ENCODE measurements at places on chromosomes 5 and 9.

GRCh38 chr9:8252445-8252844 lies 452.9 kb upstream of the DMAC1 start:
- DNase-seq = no peak

GRCh38 chr9:95250462-95251221 lies 66.9 kb downstream of the FANCC start:
- peak; percentile 35 for DNase-seq

DNA sequence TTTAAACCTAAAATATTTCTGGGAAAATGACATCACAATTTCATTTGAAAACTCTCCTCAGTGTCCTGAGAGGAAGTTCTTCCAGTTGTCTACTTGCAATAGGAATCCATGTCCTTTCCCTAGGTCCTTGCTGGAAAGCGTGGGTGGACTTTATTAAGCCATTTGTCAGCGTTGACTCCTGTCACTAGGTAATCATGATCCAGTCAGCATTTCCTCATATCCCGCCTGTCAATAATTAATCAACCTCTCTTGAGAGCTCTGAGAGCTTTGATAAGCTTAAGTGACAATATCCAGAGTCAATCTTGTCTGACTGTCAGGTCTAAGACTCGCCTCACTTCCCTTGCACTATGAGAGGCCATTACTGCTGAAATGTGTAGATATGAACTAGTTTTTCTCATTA lies 107.2 kb upstream of the SLIT3 start:
- no peak for DNase-seq

DNA sequence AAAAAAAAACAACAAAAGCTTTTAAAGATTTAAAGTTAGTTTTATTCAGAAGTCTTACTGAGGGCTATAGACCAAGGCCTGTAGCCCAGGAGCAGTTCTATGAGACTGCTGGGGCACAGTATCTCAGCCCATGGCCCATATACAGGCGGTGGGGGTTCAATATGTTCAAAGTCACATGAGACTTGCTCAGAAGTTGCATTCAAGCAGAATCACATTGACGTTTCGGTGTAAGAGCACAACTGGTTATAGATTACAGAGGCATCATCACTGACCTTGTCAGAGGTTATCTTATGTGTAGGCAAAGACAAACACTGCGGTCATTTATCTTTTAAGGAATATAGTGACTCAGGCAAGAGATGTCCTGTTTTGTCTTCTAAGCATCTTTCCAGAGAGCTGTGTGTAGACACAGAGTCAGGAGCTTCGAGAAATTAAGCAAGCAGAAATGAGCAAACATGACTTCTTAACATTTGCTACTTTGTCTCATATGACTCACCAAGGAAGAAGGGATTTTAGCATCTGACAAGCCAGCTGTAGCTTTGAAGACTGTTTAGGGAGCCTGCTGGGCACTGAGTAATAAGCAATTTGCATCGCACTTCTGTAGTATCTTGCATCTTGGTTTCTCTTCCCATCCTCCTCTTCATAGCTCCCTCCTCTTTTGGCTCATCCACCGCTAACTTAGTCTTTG lies 12.9 kb upstream of the F2RL1 start:
- peak; percentile 21 for DNase-seq

GRCh38 chr5:174798551-174798951 lies 74.2 kb downstream of the MSX2 start:
- no peak for DNase-seq

DNA sequence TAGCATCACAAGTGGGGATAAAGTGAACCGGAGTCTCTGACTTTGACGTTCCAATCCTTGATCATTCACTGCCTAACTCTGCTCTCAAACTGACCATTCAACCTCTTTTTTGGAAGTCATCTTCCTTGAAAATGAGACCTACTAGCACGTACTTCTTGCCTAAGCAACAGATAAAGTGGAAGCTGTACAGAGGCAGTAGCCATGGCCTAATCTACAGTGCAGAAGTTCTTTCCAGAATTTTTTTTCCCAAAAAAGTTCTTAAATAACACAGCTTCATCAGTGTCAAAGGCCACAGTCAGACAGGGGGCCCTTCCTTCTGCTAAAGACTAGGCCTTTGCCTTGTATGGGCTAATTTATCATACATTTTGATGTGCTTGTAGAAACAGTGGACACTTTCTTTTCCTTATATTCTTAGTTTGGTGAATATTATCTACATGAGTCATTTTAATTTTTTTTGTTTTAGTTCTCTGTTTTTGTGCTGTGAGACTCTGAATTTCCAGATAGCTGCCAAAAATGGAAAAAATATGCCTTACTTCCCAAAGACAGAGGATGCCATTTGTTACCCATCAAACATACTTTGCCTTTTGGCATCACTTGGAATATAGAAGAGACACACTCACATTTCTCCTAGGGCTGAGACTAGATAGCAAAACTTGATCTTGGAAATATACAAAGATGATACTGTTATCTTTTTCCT lies 96.3 kb upstream of the VCAN start:
- DNase-seq = no peak

DNA sequence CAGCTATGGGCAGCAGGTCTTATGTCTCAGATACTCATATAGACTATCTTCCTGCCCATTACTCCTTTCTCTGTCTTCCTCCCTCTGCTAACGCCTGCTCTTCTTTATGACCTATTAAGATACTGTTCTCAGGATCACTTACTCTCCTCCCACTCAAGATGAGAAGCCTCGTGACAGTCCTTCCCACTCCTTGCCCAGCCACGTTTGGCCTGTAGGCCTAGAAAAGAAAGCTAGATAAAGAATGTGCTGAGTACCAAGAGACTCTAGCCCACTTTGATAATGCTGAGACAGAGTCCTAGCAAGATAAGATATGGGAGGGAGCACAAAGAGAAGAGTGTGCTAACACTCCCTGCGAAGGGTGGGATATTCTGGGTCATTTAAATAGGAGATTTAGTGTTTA lies 6.8 kb upstream of the DENND4C start:
- DNase-seq = peak; percentile 90

DNA sequence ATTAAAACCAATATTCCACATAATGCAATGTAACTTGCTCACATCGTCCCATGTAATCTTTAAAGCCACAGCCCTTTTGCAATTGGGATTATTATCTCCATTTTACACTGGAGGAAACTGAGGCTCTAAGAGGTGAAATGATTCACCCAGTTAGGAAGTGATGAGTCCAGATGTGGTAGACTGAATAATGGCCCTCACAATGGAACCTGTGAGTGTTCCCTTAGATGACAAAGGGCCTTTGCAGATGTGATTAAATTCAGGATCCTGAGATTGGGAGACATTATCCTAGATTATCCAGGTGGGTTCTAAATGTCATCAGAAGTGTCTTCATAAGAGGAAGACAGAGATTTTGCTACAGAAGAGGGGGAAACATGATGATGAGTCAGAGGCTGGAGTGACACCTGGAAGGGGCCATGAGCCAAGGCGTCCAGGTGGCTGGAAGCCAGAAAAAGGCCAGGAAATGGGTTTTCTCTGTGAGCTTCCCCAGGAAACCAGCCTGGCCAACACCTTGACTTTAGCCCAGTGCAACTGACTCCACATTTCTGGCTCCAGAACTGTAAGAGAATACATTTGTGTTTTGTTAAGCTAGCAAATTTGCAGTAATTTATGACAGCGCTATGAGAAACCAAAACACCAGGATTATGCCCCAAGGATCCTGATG lies 139.1 kb downstream of the KCNIP1 start:
- no peak for DNase-seq

GRCh38 chr5:73999297-73999696 lies 373.3 kb downstream of the ARHGEF28 start:
- no peak for DNase-seq

DNA sequence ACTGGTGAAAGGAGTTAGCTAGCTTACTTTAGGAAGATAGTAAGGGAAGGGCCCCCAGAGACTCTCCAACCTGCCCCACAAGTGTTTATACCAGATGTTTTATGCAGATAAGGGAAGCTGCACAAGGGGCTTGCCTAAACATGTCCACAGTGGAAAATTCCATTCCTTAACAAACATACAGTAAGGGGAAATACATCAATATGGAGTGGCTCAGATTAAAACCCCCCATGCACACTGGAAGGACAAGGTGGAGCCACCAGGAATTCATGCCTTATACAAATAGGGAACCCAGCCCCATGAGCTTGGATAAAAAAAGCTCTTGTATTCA lies 106.3 kb upstream of the GPBP1 start:
- DNase-seq = peak; percentile 80

- no peak for DNase-seq
Observed at GRCh38 chr9:33161011-33161588, 6.0 kb downstream of the B4GALT1 start.

DNA sequence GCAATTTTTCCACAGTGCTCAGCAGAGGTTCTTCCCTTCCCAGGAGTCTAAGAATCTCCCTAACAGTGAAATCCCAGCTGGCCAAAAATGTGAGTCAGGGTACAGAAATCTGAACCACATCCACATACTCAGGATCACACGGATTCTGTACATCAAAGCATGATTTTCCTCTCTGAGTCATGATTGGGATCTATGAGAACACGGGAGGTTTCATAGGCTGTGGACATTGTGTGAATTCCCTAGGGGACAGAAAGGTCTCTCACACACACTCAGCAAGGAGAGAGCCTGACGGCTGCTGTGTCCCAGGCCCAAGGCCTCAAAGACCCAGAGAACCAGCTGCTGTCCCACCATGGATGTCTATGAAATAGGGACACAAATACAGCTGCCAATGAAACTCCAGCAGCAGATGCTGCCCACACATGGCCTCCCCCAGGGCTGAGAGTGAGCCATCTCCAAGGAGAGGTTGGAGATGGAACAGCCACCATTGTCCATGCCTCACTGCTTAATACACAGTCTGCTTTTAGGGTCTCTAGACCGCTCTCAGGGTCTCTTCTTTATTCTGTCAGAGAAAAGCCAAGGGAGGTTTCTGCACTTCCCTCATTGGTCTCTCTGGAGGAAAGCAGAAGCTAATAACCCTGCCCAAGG lies 102.7 kb downstream of the ADAMTS12 start:
- no peak for DNase-seq

- DNase-seq = no peak
Observed at GRCh38 chr5:16588434-16589214, 28.2 kb downstream of the RETREG1 start.

- no peak for DNase-seq
Observed at GRCh38 chr9:20559231-20559890, 62.9 kb downstream of the MLLT3 start.

GRCh38 chr5:73445665-73446630 lies 2.6 kb downstream of the FOXD1 start:
- peak; percentile 12 for DNase-seq

- no peak for DNase-seq
Observed at GRCh38 chr5:137296213-137296781, 202.8 kb downstream of the SPOCK1 start.

GRCh38 chr9:78698371-78698770 lies 401.4 kb downstream of the PSAT1 start:
- no peak for DNase-seq

DNA sequence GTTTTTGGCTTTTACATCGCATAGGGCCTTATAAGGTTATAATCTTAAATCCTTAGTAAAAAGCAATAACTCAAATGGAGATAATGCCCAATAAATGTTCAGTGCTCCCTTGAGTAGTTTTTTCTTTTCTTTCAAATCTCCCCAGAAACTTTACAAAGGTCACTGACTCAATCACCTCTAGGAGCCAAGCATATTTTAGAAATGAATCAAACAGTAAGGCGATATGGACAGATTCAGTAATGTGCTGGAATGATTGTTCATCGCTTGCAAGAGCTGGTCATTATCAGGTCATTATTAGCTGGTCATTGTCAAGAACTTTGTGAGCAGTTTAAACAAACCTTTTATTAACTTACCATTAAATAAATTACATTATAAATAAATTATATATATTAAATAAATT lies 130.4 kb upstream of the SLIT3 start:
- no peak for DNase-seq

DNA sequence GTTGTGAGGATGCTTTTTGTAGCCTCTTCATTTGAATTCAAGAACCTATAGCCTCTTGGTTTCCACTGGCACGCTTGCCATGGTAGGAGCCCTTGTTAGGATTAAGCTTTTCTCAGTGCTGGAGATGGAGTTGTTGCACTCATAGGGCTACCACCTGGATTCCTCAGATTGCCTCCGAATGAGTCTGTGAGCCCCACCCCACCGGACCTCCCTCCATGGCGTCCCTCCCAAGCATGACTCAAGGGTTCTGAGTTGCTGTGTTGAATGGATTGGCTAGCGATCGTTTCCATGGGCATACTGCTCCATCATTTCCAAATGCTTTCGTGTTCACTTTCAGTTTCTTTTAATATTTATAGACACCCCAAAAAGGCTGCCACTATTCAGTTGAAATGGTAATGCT lies 69.9 kb downstream of the DAPK1 start:
- DNase-seq = no peak

DNA sequence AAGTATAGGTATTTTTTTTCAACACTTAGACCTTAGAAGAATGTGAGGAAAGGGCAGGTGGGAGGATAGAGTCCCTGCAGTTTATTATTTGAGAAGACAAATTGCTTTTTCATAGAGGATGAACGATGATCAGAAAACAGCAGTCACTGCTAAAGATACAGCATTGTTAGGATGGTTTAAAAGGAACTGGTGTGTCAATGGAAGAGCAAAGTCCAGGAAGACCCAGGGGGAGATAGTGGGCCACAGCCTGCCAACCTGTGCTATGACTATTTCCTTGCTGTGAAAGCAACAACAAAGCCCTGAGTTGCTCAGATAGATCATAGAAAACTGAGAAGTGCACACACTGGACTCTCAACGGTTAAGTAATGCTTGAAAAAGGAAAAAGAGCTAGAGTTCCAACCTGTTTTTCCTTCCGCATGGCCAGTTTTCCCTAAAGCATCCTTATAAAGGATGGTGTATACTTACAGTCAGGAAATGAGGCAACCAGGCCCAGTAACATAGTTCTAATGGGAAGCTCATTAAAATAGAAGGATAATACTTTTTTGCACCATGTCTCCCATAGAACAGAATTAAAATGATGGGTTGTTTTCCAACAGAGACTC lies 153.8 kb downstream of the CEMIP2 start:
- DNase-seq = no peak

- no peak for DNase-seq
Observed at GRCh38 chr9:34384368-34385165, 7.9 kb upstream of the MYORG start.

DNA sequence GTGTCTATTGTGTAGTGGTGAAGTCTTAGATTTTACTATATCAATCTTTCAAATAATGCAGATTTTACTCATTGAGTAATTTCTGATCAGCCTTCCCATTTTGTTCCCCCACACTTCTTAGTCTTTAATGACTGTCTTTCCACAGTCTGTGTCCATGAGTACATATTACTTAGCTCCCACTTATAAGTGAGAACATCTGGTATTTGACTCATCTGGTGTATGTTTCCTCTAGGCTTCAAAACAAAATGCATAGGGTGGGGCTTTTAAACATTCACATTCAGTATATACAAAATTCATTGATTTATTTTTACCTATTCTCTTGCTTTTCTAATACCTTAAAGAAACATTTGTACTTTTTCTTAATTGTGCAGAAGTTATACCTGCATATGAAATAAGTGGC lies 513.0 kb downstream of the MTRR start:
- no peak for DNase-seq

GRCh38 chr5:126801992-126802294 lies 25.0 kb downstream of the LMNB1 start:
- DNase-seq = peak; percentile 55
